ENCODE measurements at places on chromosomes 16 and 17.

DNA sequence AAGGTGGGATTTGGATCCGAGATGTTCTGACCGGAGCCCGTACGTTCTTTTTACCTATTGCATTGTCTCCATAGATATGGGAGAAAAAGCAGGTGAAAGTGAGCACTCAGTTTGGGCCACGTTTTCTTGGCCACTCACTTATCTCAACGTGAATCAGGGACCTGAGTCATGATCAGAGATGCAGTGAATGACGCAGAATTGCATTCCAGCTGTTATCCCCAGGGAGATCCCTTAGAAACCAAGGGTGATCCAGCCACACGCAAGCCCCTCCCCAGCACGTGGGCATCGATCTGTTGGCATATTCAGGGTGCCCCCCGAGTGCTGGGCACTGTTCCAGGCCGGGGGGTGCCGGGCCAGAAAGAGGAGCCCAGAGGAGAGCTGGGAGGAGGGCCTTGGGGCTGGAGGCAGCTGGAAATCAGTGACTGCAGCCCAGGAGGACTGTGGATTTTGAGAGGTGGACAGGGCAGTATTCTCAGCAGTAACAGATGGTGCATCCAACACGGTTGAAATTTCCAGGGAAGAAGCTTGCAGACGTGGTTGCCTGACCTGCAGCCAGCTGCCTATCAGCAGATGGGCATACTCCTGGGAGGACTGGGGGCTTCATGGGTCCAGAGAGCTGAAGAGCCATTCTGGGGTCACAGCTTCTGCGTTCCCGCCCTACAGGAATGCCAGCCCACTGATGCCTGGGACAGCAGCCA lies 87.2 kb upstream of the CACNG5 start:
- no peak for DNase-seq

GRCh38 chr17:77304051-77304745 lies 163.4 kb downstream of the SEC14L1 start:
- peak; percentile 81 for DNase-seq

- no peak for DNase-seq
Observed at GRCh38 chr16:69176033-69176800, 10.7 kb upstream of the SNTB2 start.

- DNase-seq = no peak
Observed at GRCh38 chr17:50813583-50813982, 21.8 kb upstream of the WFIKKN2 start.

DNA sequence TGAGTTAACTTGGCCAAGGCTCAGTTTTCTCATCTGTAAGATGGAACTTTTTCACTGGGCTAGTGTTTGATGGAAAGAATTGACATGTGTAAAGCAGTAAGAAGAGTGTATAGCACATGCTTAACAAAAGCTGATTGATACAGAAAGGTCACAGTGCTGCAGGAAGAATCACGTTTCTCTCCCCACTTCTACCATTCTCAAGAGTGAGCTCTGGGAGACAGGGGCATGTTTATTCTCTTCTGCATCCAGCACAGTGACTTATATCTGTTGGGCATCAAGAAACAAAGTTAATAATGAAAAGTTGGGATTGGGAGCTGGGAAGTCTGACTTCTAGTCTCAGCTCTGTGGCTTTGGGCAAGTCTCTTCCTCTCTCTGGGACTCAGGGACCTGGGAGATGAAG lies 55.3 kb downstream of the IRX3 start:
- no peak for DNase-seq

DNA sequence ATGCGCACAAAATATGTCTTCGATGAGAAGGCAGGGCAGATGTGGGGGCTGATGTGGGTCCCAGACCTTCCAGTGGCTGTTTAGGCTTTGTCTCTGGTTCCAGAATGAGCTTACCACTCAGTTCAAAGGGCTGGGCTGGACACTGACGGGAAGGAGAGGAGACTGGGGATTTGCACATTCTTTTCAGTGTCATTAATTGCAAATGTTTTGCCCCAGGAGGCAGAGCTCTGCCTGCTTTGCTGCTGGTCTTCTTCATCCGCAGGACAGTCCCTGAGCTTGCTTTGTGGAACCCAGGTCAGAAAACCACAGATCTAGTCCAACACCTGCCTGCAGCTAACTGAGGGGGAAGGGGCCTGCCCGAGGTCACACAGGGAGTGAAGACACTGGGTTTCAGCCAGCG lies 20.9 kb downstream of the KCNG4 start:
- DNase-seq = no peak

DNA sequence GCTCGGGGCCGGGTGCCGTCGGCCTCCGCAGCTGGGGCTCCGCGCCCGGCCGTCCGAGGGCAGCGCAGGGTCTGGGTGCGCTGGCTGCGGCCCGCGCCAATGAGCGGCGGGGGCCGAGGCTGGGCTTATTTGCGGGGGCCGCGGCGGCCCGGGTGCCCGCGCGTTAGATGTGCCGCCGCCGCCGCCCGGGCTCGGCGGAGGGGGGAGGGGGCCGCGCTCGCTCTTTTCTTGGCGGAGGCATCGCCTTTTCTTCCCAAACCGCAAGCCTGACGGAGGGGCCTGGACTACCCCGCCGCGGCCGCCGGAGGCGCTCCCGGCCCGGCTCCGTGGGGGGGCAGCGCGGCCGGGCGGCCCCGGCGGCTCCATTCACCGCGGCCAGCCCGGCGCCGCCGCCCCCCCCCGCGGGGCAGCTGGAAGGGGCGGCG lies at the start of gene NOTUM:
TSS of gene NOTUM (minus strand) at position 101 of the 425 bp plus-strand sequence. CDS start 278 bp downstream, outside the sequence.
- no peak for DNase-seq

DNA sequence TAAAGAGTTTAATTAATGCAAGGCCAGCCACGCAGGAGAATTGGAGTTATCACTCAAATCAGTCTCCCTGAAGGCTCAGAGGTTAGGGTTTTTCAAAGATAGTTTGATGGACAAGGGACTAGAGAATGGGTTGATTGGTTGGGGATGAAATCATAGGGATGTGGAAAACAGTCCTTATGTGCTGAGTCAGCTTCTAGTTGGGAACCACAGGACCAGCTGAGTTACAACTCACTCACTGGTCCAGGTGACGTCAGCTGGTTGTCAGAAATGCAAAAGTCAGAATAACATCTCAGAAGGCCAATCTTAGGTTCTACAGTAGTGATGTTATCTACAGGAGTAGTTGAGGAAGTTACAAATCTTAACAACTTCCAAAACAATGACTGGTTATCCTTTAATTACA lies 47.6 kb downstream of the CPD start:
- no peak for DNase-seq

DNA sequence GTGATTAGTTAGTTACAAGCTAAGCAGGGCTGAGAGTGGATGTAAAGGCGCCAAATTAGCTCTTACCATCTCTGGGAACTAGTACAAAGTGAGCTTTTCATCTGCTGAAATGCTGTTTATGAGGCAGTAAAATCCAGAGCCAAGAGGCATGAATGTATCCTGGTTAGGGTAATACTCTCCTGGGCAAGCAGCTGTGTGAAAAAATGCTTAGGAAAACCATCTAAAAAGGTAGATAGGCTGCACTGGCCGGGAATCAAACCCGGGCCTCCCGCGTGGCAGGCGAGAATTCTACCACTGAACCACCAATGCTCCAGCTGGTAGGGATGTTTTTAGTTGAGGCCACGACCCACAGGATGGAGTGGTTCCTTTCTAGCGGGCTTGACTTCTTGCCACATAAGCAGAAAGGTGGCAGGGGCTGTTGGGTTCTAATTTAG lies 23.0 kb downstream of the VAC14 start:
- DNase-seq = no peak

DNA sequence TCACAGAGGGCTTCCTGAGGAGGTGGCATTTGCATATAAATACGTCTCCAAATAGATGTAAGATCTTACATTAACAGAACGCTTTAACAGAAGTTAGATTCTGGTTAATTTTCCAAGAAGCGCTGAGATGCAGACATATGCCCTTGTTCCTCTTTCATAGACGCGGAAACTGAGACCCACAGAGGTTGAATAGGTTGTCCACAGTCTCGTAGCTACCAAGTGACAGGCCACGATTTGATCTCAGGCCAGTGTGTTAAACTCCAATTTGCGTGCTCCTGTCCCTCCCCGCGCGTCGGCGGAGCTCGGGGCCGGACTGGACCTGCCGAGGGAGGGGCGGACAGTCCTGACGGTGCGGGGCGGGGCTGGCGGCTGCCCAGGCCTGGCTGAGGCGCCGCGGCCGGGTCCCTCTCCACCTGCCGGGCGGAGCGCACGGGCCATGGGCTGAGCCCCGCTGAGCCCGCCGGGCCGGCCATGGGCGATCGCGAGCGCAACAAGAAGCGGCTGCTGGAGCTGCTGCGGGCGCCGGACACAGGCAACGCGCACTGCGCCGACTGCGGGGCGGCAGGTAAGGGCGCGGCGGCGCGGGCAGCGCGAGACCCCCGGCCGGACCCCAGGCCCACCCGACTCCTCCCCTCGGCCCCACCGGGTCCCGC lies at the start of gene ADAP2:
TSS of gene ADAP2 (plus strand) at position 402 of the 653 bp plus-strand sequence. CDS start at position 472, 70 bp downstream.
- DNase-seq = no peak

DNA sequence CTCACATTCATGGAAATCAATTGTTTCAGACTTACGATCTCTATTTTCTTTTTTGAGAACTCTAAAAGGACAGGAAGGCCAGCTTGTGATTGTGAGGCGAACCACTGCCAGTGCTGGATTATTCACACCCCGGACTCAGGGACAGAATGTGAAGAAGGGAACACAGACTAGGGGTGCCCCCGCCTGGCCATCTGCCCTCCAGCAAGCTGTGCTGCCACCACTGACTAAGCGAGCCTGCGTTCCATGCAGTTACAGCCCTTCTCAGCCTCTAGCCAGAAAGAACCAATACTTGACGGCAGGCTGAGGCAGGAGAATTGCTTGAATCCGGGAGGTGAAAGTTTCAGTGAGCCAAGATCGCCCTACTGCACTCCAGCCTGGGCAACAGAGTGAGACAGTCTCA lies 2.8 kb downstream of the HAGH start:
- DNase-seq = peak; percentile 15

DNA sequence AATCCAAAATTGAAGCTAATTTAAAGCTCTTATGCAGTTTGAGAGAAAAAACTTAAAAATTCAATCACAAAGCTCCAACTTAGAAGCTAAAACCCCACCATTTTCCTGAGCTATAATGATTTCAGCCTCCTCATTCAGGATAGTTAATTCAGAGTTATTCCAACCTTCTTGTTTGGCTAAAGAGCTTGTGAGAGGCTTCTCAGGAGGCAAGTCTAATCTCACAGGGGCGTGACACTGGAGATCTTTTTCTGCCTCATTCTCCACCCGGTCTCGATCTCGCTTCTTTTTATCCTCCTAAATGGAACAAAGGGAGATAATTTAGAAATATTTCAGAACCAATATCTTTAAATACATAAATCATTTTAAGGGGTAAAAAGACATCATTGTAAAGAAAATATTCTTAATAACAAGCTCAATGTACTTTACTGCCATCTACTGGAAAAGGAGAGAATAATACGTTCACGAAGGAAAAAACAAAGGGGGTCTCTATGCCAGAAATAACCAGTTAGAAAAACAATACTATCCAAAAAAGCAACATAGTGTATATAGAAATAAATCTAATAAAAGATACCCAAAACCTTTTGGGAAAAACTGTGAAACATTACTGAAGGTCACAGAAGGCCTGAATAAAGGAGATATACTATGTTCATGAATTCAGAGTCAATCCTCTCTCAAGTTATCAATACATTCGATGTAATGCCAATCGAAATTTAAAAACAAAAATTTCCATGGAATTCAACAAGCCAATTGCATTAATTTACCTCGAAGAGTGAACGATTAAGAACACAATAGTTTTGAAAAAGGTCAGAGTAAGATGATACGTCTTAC lies 13.9 kb downstream of the BRD7 start:
- peak; percentile 15 for DNase-seq

- no peak for DNase-seq
Observed at GRCh38 chr16:65600629-65601028, 478.8 kb upstream of the CDH11 start.

DNA sequence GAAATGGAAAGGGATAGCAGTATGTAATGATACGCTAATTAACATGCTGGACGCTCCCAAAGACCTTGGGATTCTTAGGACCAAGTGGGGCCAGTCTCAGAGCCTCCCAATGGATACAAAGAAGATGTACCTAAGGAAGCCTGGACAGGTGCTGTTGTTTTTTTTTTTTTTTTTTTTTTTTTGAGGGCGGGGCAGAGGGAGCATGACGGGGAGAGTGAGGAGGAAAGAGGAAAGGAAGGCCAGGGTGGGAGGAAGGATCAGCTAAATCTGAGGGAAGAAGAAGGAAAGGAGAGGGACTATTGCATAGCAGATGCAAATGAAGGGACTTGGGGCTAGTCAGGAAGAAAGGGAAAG lies 2.5 kb downstream of the VAMP2 start:
- no peak for DNase-seq

DNA sequence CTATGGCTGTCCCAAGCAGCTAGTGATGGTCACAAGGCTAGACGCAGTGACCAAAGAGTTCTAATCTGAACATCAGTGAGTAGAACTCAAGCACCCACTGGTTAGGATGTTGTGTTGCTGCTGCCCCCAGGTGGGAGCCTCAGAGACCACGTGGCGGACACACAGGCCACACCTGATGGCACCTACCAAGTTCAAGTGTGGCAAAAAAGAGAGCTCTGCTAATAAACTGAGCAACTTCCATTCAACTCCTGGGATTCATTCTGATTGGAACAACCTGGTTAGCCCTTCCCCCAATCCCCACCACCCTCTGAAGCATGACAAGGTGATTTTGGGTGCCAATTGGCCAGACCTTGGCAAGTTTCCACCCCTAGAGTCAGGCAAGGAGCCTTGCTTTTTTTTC lies 3.5 kb upstream of the LCMT1 start:
- no peak for DNase-seq

GRCh38 chr16:71565812-71566700 lies 10.8 kb downstream of the TAT start:
- no peak for DNase-seq

DNA sequence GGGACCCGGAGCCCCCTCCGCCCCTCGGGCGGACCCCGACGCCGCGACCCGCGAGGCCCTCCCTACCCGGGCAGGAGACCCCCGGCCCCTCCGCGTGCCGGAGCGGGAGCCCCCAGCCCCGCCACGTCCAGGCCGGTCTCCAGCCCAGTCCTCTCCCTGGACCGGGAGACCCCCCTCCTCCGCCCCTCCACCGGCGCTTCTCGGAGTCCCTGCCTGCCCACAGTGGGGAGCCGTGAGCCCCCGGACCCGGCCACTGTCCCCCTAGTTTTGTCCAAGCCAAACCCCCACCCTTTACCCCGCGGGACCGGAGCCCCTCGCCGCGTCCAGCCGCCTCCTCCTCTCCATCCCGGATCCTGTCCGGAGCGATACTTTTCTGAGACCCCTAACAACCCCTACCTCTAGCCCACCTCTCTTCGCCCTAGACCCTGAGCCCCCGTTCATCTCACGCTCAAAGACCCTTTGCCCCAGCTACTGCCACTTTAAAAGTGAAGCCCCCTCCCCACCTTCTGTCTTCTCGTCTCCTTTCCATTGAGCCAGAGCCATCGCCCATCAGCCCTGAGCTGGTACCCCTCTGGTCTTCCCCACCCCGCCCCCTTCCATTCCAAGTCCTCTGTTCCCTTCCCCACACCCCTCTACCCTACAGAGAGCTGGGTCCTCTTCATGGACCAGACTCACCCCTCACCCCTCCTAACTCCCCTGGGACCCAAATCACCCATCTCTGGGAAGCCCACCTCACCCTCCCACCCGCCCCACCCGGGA lies 1.0 kb downstream of the NECAB2 start:
- no peak for DNase-seq

Measured in NCI-H1694 treated with DMSO at 0.1 percent for 48 hours (cell line).